EH (cell line): ENCODE measurements at places on chromosomes 1 and 21.
A peak's percentile ranks its signal among the peaks of the same experiment; 100 is the strongest.

DNA sequence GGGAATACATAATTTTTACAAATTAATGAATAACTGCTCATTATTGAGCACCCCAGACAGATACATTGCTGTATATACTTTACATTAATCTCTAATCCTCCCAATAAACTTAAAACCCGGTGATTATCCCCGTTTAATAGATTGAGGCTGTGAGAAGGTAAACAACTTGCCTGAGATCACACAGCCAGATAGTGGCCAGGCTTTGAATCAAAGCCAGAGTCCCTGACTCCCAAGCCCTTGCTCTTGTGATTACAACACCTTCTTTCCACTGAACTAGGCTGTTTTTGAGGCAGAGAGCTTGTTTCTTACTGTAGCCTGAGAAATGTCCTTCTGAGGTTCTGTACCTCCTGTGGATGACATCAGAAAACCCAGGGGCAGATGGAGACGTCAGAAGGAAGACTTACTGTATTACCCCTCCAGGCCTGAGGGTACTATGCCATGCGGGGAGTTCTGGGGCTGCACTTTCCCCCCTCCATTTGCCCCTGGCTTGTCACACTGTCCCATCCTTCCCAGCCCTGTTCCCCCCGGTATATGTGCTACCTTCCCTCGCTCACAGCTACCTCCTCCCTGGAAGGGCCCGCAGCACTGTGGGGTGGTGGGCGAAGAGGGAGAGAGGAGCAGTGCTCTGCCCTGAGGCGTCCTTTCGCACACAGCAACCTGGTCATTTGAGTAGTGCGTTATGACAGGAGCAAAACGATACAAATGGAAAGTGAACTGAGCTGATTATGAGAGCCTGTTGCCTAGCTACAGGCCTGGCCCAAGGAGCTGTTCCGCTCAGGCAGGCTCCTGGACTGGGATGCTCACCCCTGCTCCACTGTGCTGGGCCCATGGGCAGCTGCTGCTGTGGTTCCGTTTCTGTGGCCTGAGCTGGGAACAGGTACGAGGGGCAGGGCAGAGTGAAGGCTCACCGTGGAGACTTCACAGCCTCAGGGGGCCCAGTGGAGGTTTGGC, 4.6 kb downstream of the KCNC4 start:
- peak; percentile 15 for DNase-seq

GRCh38 chr1:245958016-245958415, 549.1 kb downstream of the SMYD3 start:
- DNase-seq = no peak

GRCh38 chr1:230495891-230496385, 69.8 kb upstream of the PGBD5 start:
- no peak for DNase-seq

- no peak for DNase-seq
Measured at GRCh38 chr1:19654886-19655717, 9.6 kb upstream of the HTR6 start.

DNA sequence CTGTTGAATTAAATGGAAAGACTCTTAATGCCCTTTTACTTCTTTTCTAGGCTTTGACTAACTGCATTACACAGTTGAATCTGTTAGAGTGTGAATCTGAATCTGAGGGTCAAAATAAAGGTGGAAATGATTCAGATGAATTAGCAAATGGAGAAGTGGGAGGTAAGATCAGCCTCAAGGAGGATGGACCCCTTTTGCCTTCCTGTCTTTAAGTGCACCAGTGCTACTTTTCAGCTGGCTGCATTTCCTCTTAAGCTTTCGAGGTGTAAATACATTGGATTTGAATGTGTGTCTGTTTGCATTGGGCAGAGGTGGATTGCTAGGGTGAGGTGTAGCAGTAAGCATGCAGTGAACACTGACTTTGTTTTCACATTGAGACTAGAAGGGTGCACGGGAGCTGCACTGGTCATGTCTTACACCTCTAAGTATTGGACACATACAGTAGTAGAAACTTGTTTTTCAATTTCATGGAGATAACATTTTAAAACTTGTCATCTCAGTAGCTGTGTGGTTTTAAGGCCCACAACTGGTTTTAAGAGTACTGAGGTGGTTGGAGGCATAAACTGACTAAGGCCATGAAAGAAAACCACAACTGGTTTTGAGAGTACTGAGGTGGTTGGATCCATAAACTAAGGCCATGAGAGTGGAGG, 35.4 kb downstream of the MIA3 start:
- DNase-seq = no peak

DNA sequence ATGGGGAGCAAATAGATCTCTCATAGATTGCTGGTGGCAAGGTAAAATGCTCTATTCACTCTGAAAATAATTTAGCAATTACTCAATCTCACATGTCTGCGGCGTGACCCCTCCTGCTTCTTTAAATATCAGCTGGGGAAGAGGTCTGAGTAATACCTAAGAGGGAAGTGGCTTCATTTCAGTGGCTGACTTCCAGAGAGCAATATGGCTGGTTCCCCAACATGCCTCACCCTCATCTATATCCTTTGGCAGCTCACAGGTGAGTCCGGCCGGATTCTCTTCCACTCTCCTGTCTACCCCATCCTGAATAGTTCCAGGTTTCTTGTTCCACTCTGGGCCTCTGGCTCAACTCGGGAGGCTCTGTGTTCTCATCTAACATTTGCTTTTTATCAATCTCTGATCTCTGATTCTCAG, at the start of gene SLAMF7:
TSS of gene SLAMF7 (plus strand) at position 150 of the 414 bp plus-strand sequence. CDS start at position 205, 55 bp downstream.
- no peak for DNase-seq

GRCh38 chr1:160640359-160641123, 6.3 kb downstream of the SLAMF1 start:
- DNase-seq = no peak

- DNase-seq = peak; percentile 72
Measured at GRCh38 chr1:41846625-41847405, 71.9 kb downstream of the HIVEP3 start.

GRCh38 chr1:227782226-227782625, 33.2 kb upstream of the PRSS38 start:
- DNase-seq = no peak

DNA sequence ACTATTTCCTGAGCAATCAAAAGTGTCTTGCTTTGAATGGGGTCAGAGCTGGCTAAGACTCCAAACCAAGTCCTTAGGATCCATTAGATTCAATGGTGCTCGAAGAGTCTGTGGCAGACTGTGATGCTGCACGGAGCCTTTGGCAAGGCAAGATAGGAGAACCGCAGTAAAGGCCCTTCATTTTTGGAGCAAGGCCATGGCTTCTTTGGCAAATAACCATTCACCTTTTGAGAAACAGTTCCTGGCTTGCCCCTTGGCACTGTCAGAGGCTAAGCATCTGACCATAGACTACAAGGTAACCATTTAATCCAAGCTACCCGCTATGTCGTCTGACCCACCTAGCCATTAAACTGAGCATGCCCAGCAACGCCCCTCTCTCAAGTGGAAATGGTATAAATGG, 45.2 kb downstream of the EDN2 start:
- DNase-seq = no peak

- no peak for DNase-seq
Measured at GRCh38 chr21:29302359-29302875, 3.7 kb downstream of the BACH1 start.

DNA sequence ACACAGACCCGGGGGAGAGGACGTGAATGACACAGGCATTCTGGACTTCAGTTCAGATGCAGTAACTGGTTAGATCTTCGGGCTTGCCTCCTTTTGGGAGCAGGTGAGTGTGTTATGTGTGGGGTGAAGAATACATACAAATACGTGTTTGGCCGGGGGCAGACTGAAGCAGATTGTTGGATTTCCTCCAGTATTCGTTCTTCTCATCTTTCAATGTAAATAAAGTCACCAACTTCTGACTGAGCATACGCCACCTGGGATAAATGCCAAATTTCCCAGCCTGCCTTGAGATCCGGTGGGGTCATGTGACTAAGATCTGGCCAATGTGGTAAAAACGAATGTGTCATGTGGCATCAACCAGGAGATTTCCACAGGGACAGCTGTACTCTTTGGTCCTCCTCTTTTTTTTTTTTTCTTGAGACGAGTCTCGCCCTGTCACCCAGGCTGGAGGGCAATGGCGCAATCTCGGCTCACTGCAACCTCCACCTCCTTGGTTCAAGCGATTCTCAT, 189.8 kb downstream of the RGS7 start:
- DNase-seq = no peak
